Activated CD4-positive, alpha-beta T cell treated with anti-CD3 and anti-CD28 coated beads, Interleukin-2, amount 10 ng/mL, durations not matched to agents 7 days and 5 days (primary cell): ENCODE measurements at places on chromosomes 11 and 22.
A peak's percentile ranks its signal among the peaks of the same experiment; 100 is the strongest.

DNA sequence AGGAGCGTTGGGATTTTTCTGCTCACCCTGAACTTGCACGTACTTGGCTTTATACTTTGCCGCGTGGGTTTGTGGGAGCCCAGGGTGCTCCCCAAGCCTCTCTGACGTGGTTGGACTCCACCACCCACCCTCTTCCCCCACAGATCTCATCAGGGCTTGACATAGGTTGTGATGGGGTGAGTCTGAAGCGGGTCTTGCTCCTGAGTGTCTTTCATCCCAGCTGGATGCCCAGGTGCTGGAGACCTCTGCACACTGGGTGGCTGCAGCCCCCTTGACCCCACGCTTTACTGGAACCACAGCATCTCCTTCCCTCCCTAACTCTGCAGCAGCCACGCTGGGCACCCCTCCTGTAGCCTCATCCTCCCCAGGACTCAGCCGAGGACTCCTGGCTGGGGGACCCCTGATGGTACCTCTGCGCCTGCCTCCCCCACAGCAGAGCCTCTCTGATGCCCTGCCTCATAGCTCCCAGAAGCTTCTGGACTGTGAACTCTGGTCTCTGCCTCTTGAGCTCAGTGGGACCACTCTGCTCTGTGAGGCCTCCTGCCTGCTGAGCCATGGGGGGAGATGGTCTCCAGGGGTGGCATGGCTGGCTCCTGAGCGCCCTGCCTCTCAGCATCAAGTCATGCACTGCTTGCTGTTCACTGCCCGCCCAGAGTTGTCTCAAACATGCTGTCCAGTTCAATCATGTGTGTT is 45.2 kb downstream of the MYEOV start:
- DNase-seq: peak; percentile 3

DNA sequence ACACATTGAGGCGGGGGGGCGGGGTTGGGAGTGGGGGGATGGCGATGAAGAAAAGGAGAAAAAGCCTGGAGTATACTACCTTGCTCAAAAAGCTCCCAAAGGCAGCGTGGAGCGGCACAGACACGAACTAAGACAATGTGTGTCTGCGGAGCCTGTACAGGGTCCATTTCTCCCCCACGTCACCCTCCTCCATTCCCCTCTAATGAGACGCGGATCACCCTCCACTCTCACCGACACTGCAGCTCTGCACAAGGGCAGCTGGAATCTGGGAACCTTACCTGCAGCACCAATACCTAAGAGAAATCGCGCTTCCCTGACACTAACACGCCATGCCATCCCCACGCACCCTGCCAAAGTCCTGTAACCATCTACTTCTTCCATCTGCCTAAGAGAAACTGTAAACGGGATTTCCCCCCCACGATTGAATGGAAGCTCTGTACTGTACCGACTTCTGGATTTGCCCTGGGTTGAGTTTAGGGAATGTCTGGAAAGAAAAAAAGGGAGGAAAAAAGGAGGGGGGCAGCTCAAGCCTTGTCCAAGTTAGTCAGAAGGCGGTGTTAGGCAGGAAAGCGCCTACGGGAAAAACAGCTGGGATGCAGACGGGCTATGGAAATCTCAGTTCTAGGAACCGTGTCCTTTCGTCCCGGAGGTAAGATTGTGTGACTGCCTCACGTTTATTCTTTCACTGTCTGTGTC is 125.7 kb upstream of the C11orf58 start:
- DNase-seq: no peak

DNA sequence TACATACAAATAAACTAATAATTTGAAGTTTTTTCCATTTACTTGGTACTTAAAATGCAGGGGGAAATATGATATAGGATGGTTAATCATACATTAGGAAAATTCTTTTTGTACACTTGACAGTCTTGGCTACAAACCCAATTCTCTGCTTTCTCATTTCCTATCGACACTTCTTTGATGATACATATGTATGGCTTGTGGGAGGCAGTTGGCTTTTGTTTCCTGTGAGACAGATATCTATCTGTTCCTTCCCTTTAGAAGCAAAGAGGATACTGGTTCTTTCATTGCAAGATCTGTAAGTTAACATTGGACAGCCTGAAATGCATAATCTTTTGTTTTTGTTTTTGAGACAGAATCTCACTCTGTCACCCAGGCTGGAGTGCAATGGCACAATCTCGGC is 47.9 kb upstream of the ADORA2A start:
- peak; percentile 38 for DNase-seq

- DNase-seq: no peak
Measured at GRCh38 chr11:126592496-126593410, 237.3 kb downstream of the ST3GAL4 start.

GRCh38 chr11:64218628-64219353 is 7.2 kb downstream of the TRPT1 start:
- DNase-seq: no peak

- DNase-seq: no peak
Measured at GRCh38 chr22:19516378-19517170, 7.6 kb downstream of the CLDN5 start.

DNA sequence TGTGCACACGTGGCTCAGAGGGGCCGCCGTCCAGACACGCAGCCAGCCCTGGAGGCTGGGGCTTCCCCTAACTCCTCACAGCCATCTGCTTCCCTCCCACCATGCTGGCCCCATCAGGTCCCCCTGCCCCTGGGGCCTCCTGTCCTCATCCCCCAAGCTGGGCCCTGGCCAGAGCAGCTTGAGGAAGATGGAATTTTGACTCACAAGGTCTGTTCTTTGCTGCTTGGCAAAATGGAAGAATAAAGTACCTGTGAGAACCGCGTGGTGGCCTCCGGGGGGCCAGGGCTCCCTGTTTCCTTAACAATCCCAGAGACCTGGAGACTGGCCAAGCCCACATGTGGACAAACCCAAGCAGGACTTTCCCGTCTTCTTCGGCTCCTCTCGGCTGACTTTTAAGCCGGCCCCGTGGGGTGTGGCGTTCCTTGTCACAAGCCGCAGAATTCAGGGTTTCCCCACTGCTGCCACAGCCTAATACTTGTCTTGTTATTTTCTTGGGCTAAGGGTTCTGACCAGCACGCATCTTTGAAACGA is 872.8 kb downstream of the BRD1 start:
- no peak for DNase-seq

- no peak for DNase-seq
Measured at GRCh38 chr22:36364255-36365019, 23.3 kb downstream of the MYH9 start.

GRCh38 chr22:26648011-26648497 is 9.3 kb upstream of the MIAT start:
- DNase-seq: peak; percentile 60

GRCh38 chr22:43643387-43643786 is 168.7 kb downstream of the EFCAB6 start:
- DNase-seq: no peak

DNA sequence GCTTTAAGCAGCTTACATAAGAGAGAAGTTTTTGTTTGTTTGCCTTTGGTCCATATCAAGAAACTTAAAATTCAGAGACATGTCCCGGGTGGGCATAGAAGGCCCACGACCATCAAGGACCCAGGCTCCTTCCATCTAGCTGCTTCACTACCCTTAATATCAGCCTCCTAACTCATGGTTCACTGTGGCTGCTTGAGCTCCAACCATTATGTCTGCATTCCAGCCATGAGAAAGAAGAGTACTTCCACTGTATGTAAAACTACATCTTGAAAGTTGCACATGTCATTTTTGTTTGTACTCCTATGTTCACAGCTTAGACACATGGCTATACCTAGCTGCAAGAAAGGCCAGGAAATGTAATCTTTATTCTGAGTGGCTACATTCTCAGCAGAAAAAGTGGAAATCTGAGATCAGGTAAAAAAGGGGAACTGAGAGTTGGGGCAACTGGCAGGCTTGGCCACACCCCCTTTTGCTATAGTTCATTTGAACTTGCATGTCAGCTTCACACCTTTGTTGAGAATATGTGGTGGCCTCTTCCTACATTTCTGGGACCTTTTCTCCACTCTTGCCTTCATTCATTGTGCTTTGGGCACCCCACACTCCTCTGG is 81.3 kb upstream of the TP53I11 start:
- DNase-seq: no peak

DNA sequence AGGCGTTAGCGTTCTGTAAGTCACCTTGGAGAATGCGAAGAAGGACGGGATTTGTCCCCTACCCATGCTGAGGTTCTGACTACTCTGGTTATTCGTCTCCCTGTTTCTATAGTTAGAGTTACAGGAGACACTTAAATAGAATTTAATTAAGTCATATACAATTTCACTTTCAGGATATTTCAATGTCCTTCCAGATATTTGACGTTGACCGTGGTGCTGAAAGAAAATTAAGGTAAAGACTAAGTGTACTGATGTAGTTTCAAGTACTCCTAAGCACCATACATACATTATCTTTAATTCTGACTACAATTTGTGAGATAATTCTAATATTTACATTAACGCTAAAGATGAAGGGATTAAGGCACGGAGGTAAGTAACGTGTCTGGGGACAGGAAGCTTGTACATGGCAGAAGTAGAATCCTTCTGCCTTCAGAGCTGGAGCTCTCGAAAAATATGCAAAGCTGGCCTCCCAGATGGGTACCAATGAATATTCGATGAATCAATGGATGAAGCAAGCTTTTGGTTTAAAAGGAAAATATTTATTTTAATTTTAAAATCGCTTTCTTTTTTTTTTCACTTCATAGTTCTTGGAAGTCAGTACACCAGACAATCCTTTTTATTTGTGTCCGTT is 539 bp upstream of the SLC36A4 start:
- DNase-seq: no peak

DNA sequence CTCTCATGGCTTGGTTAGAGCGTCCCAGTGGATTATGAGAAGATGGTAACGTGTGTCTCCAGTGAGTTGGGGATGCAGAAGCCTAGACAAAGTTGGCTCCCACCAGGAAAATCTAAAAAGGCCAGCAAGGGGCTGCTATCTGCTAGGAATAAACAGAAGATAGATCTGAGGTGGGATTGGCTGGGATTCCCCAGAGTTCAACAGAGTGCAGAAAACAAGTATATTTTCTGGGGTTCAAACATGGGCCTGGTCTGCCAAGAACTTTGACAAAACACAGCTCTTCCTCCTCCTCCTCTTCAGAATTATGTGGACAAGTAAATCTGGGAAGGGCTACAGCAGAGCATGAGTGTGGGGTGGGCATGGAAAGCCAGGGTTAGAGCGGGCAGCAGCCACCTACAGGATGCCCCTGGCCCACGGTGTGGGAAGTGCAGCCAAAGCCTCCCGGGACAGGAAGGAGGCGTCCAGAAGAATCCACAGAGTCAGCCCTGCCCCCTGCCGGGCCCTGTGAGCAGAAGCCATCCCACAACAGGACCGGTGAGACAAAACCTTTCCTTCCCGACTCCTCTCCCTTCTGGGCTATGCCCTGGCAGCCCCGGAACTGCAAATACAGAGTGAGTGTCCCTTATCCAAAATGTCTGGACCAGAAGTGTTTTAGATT is 67.1 kb downstream of the CD82 start:
- DNase-seq: peak; percentile 36

- DNase-seq: no peak
Measured at GRCh38 chr11:115552151-115552772, 48.0 kb upstream of the CADM1 start.

GRCh38 chr11:103055221-103055890 is 36.6 kb downstream of the DCUN1D5 start:
- peak; percentile 26 for DNase-seq

GRCh38 chr11:125777309-125777708 is 1.3 kb downstream of the PATE2 start:
- DNase-seq: no peak

- DNase-seq: no peak
Measured at GRCh38 chr11:85767246-85767945, 43.5 kb downstream of the SYTL2 start.

- no peak for DNase-seq
Measured at GRCh38 chr11:128555606-128556005, 31.8 kb downstream of the ETS1 start.

GRCh38 chr11:124071623-124071948 is 30.5 kb upstream of the OR10G7 start:
- no peak for DNase-seq

GRCh38 chr11:6062691-6063358 is 32.3 kb upstream of the OR56A1 start:
- no peak for DNase-seq

GRCh38 chr11:58061813-58062212 is 31.1 kb downstream of the OR6Q1 start:
- DNase-seq: no peak

DNA sequence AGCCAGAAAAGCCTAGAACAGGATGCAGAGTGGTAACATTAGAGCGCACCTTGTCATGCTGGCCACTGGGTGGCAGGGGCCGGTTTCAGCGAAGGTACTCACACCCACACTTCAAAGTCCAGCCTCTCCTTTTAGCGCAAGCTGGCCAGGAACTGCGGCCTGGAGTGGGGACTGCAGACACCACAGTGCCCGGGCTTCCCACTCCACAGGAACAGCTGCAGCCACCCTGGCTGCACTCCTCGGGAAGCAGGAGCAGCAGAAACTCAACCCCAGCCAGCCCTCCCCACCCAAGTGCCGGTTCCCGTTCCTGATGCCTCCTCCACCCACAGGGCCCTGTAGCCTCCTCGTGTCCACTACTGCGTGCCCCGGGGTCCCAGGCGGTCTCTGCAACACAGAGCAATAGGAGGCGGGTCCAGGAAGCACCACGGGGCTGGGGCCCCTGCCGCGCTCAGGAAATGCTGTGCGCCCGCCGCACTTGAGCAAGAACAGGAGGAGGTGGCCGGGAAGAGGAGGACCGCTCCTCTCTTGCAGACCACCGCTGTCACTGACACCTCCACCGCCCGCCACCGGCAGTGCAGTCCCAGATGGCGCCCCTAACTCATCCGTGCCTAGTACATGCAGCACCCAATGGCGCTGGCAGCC is 2.2 kb downstream of the RFPL2 start:
- peak; percentile 38 for DNase-seq

DNA sequence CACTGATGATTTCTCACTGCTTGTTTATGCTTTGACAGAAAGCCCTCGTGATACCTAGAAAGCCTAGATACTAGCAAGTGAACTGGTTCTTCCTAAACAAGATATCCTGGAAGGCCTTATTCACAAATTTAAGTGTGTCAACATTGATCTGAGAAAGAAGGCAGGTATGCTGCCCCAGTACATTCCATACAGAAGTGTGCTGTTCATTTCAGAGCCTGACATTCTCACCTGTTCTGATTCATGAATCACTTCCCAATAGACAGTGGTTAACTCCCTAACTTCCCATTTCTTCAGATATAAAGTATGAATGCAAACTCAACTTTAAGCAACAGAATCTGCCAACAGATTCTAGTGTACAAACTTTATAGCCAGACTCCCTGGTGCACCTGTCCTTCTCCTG is 15.5 kb upstream of the RASSF10 start:
- DNase-seq: no peak
